Activated CD4-positive, alpha-beta T cell treated with anti-CD3 and anti-CD28 coated beads for 1 hour (primary cell): ENCODE measurements at places on chromosomes 4 and X.

- DNase-seq, result no peak
These were observed 34.2 kb upstream of the C1GALT1C1 start for GRCh38 chrX:120664081-120664480.

DNA sequence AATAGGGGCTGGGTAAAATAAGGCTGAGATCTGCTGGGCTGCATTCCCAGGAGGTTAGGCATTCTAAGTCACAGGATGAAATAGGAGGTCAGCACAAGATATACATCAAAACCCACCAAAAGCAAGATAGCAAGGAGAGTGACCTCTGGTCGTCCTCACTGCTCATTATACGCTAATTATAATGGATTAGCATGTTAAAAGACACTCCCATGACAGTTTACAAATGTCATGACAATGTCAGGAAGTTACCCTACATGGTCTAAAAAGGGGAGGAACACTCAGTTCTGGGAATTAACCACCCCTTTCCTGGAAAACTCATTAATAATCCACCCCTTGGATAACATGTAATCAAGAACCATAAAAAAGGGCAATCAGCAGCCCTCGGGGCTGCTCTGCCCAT is 403.6 kb downstream of the KCNIP4 start:
- DNase-seq, result no peak

- DNase-seq, result no peak
These were observed 95.4 kb upstream of the USP38 start for GRCh38 chr4:143089291-143089690.

GRCh38 chr4:37812713-37813112 is 13.8 kb upstream of the PGM2 start:
- DNase-seq, result no peak

DNA sequence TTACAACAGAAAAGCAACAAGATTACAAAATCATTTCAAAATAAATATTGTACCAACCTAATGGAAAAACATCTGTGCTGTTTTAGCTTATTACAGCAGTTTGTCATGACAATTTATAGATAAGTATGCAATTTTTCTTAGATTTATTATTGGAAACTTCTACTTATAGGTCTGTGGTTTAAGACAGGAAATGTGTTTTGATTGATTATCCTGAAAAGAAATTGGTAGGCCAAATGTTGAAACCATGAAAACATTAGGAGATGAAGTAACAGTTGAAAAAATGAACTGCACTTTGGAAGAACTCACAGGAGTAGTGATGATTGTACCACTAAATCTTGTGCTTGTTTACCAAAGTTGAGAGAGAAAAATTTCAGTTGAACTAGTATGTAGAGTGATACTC is 162.2 kb upstream of the GIMD1 start:
- no peak for DNase-seq

- DNase-seq, result no peak
These were observed 662.0 kb upstream of the FRG1 start for GRCh38 chr4:189278597-189279165.

DNA sequence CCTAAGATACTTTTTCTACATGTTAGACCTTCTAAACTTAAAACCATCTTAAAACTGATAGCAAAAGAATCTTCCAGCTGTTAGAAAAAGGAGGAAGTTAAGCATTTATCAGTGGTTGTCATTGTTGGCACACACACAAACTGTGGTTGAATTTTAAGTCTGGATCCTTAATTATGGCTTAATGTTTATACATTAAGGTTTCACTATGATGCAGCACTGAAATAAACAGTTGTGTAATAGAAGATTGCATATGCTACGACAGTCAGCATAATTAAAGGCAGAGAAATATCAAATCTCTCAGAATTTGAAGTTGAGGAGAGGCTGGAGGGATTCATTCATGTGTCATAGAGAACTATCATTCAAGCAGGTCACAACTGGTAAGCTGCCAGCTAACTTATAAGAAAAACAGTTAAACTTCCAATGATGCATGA is 32.3 kb downstream of the ADGRA3 start:
- DNase-seq, result no peak

GRCh38 chr4:22237155-22237751 is 278.6 kb downstream of the ADGRA3 start:
- DNase-seq, result peak; percentile 24

- DNase-seq, result no peak
These were observed 96.5 kb upstream of the KLF3 start for GRCh38 chr4:38567457-38567856.

DNA sequence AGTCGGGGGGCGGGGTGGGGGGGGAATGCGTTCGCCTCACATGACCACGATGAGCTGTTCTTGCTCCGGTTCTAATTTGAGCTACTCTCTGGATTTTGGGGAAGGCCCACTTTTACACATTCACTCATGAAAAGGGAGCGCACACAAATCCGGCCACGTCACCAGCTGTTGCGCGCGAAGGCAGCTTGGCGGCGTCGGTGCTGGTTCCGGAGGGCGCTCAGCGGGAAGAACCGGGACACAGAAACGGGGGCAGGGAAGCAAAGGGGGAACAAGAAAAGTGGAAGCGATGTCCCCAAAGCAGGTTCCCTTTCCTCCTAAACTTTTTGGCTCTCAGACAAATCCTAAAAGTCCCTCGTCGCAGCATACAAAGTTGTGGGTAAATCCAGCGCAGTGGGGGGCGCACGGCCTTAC is 605 bp downstream of the ANXA5 start:
- DNase-seq, result peak; percentile 44
